ENCODE measurements at places on chromosomes 12 and 14.

DNA sequence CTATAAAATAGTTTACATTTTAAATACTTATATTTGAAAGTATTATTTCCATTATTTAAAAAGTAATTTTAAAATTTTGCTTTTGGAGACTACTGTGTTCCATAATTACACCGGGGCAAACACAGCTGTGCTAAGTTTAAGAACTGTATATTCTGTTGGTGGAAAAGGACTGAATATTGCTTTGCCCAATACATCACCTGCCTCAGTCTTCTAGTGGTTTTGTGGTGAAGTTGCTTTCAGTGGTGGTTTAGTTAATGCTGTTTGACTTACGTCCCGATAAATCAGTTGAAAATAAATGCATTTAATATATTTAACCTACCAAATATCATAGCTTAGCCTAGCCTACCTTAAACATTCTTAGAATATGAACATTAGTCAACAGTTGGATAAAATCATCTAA lies 23.4 kb downstream of the FBXO34 start:
- no peak for DNase-seq

DNA sequence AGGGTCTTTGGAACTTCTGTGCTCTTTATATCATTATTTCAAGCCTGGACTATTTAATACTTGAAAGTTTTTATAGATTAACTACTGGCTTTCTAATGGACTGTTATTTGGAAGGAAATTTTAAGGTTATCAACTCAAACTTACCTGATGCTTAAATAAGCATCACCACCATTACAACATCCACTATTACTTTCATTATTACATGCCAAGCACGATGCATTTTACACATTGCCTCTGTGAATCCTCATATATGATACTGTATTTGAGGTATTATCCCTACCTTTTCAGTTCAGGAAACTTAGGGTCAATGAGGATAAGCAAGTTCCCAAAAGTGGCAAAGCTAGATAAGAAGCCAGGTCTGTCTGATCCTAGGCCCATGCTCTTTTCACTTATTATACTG lies 12.4 kb downstream of the ZBTB1 start:
- DNase-seq, result no peak

DNA sequence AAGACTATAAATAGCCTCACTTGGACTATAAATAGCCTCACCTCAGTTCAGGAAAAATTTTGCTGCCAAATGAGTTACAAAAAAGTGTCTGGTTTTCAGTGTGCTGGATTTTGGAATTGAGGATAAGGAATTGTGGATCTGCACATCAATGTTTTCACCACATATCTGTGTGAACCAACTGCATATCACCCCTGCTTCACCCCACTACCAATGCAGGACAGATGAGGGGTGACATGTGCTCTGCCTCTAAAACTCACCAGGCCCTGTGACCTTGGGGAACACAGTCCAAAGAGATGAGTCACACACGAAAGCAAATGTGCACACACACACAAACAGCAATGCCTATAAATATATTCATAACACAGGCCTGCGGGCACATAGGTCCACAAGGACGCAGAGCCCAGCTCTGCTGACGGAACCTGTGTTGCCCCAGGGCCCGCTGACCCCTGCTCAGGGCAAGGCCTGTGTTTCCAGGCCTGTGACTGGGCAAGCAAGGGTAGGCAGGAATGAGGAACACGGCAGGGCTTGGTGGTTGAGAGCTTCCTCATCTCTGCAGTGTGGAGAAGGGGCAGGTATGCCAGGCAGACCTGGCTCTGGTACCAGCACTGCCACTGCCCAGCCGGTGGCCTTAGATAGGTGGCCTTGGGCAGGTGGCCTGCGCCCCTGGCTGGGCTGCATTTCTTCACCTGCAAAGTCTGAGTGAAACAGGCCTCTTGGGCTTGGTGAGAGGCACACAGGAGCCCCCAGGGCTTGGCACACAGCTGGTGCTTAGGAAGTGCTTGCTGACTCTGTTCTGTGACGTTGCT lies 82.4 kb downstream of the ARL6IP4 start:
- DNase-seq, result no peak

- no peak for DNase-seq
These were observed 45.7 kb downstream of the PARP11 start for GRCh38 chr12:3827301-3828000.

GRCh38 chr12:47441490-47441889 lies 264.3 kb downstream of the RPAP3 start:
- DNase-seq, result no peak

- DNase-seq, result no peak
These were observed 50.7 kb downstream of the ZC3H14 start for GRCh38 chr14:88613552-88614010.

GRCh38 chr14:29161593-29161992 lies 395.0 kb downstream of the FOXG1 start:
- DNase-seq, result no peak

GRCh38 chr14:92122761-92123160 lies 992 bp downstream of the CPSF2 start:
- DNase-seq, result no peak

DNA sequence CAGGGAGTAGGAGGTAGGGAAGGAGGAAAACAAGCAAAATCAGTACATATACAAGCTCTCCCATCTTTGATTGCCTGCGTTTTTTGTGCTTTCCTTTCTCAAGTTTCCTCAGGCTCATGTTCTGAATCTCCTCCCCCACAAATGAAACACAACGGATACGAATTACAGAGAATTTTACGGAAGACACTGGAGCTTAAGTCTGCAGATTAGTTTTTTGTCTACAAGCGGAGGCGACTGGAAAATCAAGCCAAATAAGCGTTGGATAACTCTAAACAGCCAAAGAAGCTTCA lies 612 bp downstream of the WBP11 start:
- no peak for DNase-seq

DNA sequence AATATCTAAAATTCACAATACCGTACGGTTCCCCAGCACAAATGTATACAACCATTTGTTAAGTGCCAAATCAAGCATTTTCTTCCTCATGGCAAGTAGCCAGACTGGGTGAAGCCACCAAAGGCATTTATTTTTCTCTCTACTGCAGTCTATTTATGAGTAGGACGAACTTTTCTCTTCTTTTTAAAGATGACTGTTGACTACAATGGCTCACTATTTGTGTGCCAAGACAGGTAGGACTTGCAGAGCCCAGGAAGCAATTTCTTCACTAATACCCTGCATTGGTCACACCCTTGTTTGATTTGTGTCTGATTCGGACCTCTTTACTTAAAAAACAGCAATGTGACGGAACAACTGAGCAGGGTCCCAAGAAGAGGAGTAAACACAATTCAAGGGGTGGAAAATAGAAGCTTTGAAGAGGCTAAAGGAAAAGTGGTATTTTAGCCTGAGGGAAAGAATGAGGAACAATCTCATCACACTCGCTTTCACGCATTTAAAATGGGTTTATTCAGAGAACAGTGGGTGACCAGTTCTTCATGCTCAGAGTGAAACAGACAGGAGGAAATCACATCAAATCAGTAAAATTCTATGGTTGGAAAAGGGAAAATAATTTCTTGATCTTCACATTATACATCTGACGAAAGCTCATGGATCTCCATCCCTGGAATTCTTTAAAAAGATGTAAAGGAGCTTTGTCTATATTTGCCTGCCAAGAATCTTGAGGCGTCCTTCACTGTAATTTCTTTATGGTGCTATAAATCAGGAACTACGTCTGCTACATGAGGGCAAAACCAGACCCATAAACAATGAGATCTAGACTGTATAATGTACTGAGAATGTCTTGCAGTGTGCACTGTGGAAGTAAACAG lies 183.8 kb downstream of the PPM1H start:
- no peak for DNase-seq

- DNase-seq, result no peak
These were observed 111.5 kb upstream of the BCL2L14 start for GRCh38 chr12:11959117-11959823.

GRCh38 chr12:3128498-3129293 lies 51.5 kb downstream of the TSPAN9 start:
- no peak for DNase-seq

DNA sequence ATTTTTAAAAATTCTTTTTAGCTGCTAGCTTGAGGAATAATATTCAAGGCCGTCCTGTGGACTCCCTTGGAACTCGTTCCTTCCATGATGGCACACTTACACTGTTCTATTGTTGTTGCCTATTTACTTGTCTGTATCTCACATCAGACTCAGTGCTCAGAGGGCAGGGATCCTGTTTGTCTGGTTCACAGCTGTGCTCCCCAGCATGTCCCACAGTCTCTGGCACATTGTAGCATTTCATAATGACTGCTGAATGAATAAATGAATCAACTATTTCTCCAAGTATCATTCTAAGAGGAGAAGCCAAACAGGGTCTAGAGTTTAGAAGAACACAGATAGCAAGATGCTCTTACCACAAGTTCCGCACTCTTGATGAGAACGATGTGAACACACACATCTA lies 48.0 kb downstream of the NTN4 start:
- no peak for DNase-seq

DNA sequence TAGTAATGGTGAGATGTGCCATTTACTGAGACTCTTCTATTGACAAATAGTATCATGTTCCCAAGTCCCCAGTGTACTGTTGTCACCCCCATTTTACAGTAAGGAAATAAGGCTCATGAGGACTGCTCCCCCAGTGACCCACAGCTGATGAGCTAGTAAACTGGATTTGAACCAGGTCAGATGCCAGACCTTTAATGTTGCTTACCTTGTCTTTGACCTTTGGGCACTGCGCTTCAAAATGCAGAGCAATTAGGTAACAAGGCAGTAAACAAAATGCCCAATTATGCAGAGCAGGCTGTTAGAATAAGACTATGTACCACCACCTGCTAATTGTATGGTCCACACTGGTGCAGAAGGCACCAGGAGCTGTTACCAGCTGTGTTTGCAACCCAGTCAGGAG lies 38.5 kb upstream of the RIN3 start:
- no peak for DNase-seq

DNA sequence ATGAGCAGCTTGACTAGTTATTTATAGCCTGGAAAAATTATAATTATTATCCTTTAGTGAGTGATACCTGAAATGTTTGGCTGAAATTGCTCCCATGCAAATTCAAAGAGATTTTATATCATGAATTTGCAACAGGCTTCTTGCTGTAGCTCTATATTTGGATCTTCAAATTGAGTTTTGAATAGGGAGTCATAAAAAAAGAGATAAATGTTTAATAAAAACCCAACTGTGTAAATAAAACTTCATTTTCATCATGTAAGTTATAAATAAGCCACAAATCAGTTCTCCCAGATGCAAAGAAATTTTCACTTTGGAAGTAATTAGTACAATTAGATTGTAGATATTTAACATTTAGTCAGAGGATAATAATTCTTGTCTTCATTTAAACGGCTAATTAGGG lies at the start of gene TAS2R8:
TSS of gene TAS2R8 (minus strand) at position 101 of the 400 bp plus-strand sequence. CDS start 306 bp downstream, outside the sequence.
- no peak for DNase-seq

DNA sequence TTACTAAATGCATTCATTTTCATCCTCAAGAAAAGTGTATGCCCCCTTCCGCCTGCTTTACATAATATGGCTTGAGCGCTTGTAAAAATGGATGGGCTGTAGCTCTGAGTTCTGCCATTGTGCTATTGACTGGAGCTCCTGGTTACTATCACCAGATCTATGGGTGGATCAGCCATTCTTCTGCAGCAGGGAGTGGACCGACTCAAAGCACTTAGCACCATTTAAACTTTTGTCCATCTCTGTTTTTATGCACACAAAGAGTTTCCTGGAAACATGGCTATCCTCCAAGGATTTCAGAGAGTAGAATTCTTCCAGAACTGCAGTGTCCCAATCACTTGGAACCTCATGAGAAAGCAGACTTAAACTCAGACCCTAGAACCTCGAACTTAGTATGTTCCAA lies 4.5 kb upstream of the NUMB start:
- no peak for DNase-seq

DNA sequence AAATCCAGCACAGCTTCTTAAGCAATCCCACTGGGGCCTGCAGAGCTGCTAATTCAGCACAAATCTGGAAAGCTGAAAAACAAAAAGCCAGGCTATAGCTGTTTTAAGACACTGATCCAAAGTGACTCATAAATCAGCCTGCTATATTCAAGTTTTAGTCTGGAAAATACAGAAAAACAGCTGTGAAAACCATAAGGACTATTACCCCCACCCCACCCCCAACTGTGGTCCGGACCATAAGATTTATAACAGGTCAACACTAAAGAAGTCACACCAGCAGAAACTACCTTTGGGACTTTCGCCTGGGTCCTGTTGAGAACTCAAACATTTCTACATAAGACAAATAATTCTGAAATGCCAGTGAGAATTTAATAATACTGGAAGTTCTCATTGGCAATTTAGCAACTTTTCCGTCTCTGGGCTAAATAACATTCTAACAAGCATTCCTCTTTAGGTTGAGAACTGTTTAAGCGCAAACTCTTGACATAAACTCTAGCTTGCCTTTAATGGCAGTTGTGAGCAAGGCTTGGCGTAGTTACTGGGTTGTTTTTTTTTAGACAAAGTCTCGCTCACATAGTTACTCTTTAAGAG lies 3.3 kb downstream of the LRIG3 start:
- no peak for DNase-seq

GRCh38 chr12:77001276-77001675 lies 64.1 kb downstream of the E2F7 start:
- DNase-seq, result no peak

DNA sequence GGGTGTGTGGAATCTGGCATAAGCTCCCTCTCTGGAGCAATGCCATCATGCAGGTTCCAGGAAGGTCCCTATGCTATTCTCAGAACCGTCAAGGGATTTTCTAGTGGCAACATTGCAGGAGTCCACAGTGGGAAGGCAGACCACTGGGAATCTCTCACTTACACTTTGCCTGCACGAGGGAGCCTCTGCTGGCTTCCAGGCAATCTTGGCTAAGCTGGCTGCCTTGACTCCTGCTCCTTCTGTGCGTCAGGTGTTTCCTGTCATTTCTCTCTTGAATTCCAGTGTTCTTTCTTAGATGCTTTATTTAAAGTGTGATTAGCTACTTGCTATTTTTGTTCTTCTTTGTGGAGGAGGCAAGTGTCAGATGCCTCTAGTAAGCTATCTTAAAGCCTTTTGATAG lies 414.0 kb upstream of the ATP2B1 start:
- no peak for DNase-seq

- DNase-seq, result no peak
These were observed 146.4 kb upstream of the ARID2 start for GRCh38 chr12:45582986-45583659.

GRCh38 chr14:52926953-52927352 lies 23.9 kb downstream of the FERMT2 start:
- DNase-seq, result no peak

DNA sequence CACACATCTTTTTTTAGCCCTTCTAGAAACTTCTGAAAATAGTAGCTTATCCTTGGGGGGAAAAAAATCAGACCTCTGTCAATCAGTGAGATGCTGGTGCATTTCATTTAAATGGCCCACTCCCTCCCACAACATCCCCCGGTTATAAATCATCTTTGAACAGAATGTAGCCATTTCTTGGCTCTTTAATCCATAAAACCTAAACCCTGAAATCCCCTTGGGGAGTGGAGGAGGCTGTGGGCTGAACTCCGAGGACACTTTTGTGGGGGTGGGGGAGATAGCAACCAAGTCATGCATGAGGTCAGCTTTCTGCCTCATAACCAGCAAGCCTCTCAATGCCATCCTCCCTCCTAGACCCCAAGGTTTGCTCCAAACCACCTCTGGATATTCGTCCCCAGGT lies 21.0 kb downstream of the HRK start:
- DNase-seq, result no peak

Data from activated T-cell treated with anti-CD3 and anti-CD28 coated beads, Interleukin-2, amount 50 U/mL, for 24 hours (primary cell).